Osteocyte (in vitro differentiated cells): ENCODE measurements at places on chromosomes 13 and 19. TPM values are rescaled to one million over a fixed set of nuclear protein-coding genes. Genes with fewer than 3 reads are reported as not detected.
A peak's percentile ranks its signal among the peaks of the same experiment; 100 is the strongest.

DNA sequence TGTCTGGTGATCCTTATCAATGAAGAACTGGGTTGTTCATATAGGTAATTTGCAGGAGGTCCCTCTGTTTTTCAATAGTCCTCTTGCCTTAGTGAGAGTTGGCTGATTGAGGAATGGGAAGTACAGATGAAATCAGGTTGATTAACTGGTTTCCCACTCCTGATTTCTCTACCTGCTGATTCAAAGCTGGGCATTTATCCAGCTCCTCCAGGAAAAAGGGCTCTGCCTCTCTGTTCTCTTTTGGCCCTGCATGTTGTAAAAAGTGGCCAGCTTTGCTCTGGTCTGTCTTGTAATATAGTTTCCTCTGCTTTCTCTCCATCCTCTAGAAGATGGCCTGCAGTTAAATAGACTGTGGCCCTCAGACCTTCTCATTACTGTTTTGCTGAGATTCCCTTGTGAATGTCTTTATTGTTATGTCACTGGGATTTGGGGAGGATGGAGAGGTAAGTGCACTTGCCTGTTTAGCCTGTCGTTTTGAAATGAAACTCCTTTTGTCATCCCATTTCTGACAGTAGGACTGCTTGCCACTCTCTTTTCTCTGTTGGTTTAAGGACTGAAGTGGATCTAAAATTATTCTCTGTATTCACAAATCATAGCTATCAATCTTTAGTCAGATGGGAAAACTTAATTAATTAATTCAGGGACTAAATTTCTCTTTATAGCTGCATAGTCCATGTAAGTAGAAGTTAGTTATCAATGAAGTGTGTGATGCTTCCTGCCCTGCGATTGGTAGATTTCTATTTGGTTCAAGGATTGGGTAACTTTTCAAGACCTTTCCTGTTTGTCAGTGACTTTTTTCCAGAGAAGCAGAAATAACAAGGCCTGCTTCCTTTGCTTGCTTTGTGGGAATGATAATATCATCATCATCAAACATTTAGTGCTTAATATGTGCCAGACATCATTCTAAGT lies 28.5 kb downstream of the GARRE1 start:
- H3K27me3 ChIP-seq = no peaks in the 10 kb centered on the region
- H3K4me3 ChIP-seq = no peak overlapping the region
- H3K4me1 ChIP-seq = peaks cover 15% of the 10 kb centered on the region
- DNase-seq = no peak

- no peak overlapping the region for H3K4me3 ChIP-seq
- no peak overlapping the region for H3K27ac ChIP-seq
- H3K4me1 ChIP-seq = no peaks in the 10 kb centered on the region
Measured at GRCh38 chr13:77429320-77430142, 102.6 kb upstream of the MYCBP2 start.

- peaks cover 2% of the 10 kb centered on the region for H3K4me1 ChIP-seq
- peaks cover 12% of the 10 kb centered on the region for H3K27me3 ChIP-seq
- H3K36me3 ChIP-seq = no peaks in the 10 kb centered on the region
Measured at GRCh38 chr19:5435642-5436017, 19.6 kb upstream of the ZNRF4 start.

DNA sequence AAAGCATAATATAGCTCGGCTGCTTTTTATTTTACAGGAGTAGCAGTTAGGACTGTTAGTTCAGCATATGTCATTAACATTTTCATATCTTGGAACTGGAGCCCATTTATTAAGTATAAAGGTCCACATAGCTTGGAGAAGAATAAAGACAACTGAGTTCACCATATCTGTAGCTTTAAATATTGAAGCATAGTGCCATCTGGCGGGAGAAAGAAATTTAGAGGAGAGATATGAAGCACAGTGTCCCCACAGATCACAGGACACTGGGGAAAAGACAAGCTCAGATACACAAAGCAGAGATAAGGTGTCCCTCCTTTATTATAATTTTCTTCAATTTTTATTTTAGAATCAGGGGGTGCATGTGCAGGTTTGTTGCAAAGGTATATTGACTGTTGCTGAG lies 104.7 kb upstream of the FREM2 start:
- H3K27me3 ChIP-seq = peaks cover 16% of the 10 kb centered on the region
- H3K4me1 ChIP-seq = no peaks in the 10 kb centered on the region
- H3K4me3 ChIP-seq = no peak overlapping the region
- H3K27ac ChIP-seq = no peak overlapping the region
- no peaks in the 10 kb centered on the region for H3K36me3 ChIP-seq

DNA sequence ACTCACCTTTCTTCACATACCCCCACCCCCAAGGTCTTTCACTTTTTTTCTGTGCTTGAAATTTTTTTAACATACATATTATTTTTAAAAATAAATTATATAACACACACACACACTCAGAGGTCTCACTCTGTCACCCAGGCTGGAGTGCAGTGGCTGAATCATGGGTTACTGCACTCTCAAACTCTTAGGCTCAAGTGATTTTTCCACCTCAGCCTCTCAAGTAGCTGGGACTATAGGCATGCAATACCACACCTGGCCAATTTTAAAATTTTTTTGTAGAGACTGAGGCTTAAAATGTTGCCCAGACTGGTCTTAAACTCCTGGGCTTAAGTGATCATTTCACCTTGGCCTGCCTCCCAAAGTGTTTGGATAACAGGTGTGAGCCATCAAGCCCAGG lies 32.9 kb upstream of the ZNF429 start:
- H3K4me3 ChIP-seq = no peak overlapping the region
- no peak overlapping the region for H3K27ac ChIP-seq

- H3K27ac ChIP-seq = no peak overlapping the region
- no peaks in the 10 kb centered on the region for H3K4me1 ChIP-seq
- no peaks in the 10 kb centered on the region for H3K36me3 ChIP-seq
Measured at GRCh38 chr13:107743100-107743499, 472.2 kb downstream of the LIG4 start.

- peaks cover 74% of the 10 kb centered on the region for H3K4me1 ChIP-seq
- DNase-seq = no peak
- H3K36me3 ChIP-seq = peaks cover 5% of the 10 kb centered on the region
- H3K27ac ChIP-seq = peak overlapping the region; percentile 75
- no peaks in the 10 kb centered on the region for H3K27me3 ChIP-seq
Measured at GRCh38 chr13:110521296-110521680, 40.2 kb downstream of the RAB20 start.

GRCh38 chr19:46787331-46788261 lies 798 bp downstream of the SLC1A5 start:
- H3K36me3 ChIP-seq = peaks cover 20% of the 10 kb centered on the region
- H3K27ac ChIP-seq = peak overlapping the region; percentile 99
- peak; percentile 87 for DNase-seq
- H3K4me1 ChIP-seq = peaks cover 45% of the 10 kb centered on the region

- no peaks in the 10 kb centered on the region for H3K36me3 ChIP-seq
- peaks cover 47% of the 10 kb centered on the region for H3K4me1 ChIP-seq
- no peak overlapping the region for H3K27ac ChIP-seq
- no peaks in the 10 kb centered on the region for H3K27me3 ChIP-seq
- H3K4me3 ChIP-seq = no peak overlapping the region
Measured at GRCh38 chr13:35720290-35720689, 243.8 kb upstream of the MAB21L1 start.

GRCh38 chr13:97212601-97213040 lies 9.5 kb upstream of the MBNL2 start:
- H3K27ac ChIP-seq = no peak overlapping the region
- no peaks in the 10 kb centered on the region for H3K27me3 ChIP-seq
- no peak overlapping the region for H3K4me3 ChIP-seq

DNA sequence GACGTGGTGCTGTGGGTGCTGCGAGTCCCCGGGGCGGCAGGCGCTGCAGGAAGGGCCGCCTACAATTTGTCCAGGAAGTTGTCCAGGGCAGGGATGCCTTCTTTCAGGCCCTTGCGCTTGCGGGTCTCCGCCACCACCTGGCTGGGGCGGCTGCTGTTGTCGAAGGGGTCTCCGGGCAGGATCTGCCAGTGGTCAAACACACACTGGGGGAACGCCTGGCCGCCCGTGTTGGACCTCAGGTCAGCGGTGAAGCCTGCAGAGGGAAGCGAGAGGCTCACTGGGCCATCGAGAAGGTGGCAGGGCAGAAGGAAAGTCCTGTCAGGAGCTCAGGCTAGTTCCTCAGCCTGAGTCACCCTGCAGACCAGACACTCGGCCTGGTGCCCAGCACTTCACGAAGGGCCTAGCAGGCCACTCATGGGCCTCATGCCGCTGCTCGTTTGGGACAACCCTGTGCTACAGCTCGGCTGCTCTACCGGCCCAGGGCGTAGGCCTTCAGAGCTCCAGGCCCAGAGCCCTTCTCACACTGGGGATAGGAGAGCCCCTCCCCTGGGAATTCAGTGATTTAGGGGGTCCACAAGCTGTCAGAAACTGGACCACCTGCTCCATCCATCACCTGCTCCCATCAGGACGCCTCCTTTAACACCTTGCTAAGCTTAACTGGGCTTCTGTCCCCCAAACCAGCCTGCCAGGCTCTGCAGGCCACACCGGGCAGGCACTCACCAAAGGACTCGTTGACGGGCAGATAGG lies 5.8 kb upstream of the DAPK3 start:
- peaks cover 2% of the 10 kb centered on the region for H3K4me1 ChIP-seq
- peaks cover 36% of the 10 kb centered on the region for H3K36me3 ChIP-seq
- H3K27ac ChIP-seq = no peak overlapping the region
- no peak overlapping the region for H3K4me3 ChIP-seq

DNA sequence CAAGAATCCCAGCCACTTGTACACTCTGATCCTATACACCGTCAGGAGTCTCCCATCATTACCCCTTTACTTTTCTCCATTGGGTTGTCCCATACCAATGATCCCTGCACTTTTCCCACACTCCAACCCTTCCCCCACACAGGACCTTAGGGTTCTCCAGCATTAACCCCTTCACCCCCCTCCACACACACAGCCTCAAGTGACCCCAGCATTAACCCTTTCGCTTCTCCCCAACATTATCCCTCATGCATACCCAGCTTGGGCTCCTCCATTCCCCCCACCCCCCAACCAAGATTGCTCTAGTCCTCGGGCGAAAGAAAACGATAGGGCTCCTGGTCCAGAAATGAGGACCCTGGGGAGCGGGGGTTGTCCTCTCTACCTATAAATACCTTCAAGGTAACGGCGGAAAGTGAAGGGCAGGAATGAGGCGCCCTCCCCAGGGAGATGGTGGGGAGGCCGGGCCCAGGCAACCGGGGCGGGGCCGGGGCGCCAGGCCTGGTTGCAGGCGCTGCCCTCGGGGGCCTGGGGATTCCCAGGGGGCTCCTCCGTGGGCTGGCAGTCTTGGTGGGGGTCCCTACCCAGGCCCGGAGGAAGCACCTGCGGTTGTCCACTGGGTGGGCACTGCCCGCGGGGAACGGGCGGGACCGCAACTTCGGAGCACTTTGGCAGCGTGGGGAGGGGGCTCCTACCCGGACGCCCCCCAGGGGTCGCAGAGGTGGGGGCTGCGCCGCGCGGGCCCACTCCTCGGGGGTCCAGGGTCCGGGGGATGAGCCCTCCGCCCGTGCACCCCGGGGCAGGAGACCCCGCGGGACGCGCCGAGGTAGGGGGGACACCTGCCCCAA lies 757 bp downstream of the WIZ start:
- H3K4me1 ChIP-seq = peaks cover 24% of the 10 kb centered on the region
- H3K27me3 ChIP-seq = no peaks in the 10 kb centered on the region
- peak; percentile 85 for DNase-seq
- H3K36me3 ChIP-seq = peaks cover 3% of the 10 kb centered on the region

DNA sequence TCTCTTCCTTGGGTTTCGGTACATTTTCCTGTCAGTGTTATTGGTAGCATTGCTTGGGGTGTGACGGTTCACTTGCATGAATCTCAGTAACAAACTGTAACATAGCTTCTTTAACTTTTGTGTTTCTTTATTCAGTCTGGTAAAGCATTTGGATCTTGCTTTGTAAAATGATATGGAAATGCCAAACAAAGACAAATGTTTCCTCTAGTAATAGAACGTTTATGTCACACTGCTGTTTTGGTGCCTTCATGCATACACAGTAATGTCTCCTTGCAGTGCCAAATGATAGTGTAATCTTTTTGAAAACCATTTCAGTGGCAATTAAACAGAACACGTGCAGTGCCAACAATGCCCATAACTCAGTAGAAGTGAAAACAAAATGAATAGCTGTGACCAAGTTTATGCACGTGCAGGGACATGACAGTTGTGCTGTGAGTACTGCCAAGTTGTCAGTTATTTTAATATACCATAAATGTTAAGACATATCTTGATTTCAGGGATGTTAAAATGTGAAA lies 110.8 kb downstream of the RXFP2 start:
- H3K4me1 ChIP-seq = peaks cover 9% of the 10 kb centered on the region
- no peak for DNase-seq
- peaks cover 52% of the 10 kb centered on the region for H3K27me3 ChIP-seq
- H3K36me3 ChIP-seq = no peaks in the 10 kb centered on the region

DNA sequence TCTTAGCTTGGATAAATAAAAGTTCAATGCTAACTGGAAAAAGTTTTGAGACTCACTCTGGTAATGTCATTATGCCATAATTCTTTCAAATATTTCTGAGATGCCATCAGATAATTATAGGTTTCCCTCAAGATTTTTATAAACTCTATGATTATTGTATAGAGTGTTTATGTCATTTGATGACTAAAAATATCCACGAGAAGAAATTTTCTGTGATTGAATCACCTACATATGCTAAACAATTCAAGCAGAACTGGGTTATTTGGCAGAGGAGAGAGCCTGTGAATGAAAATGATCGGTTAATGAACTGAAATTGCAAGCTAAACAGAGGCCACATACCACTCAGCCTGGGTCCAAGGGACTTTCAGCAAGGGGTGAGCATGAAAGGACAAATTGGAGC lies 92.6 kb upstream of the TSC22D1 start:
- H3K4me1 ChIP-seq = peaks cover 5% of the 10 kb centered on the region
- no peak overlapping the region for H3K4me3 ChIP-seq
- H3K36me3 ChIP-seq = no peaks in the 10 kb centered on the region
- no peak overlapping the region for H3K27ac ChIP-seq
- no peak for DNase-seq

DNA sequence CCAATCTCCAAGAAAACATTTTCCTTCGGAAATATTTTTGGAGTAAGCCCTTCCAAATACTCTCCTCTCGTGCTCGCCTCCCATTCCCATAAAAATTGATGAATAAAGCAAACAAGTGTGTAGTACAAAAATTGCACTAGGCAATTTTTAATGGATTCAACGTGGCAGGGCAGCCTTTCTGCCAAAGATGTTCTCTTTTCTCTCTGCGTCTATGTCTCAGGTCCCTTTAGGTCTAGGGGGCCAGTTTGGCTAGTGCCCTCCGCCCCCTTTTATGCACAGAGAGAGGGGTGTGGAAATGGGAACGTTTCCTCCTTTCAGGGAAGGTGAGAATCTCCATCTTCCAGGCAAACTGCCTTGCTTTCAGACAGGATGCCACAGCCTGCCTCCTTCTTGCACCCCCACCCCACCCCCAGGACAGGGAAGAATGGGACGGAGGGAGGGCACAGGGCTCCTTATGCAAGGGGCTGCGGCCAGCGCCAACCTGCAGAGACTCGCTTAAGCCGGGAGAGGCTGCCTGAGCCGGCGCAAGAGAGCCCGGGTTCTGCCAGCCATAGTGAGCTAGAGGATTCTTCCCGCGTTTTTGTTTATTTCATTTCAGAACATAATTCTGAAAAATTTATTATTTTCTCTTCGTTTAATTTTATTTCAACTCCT lies 2.7 kb upstream of the ZIC2 start:
- no peaks in the 10 kb centered on the region for H3K27me3 ChIP-seq
- peak overlapping the region; percentile 79 for H3K4me3 ChIP-seq
- H3K4me1 ChIP-seq = peaks cover 23% of the 10 kb centered on the region
- peaks cover 14% of the 10 kb centered on the region for H3K36me3 ChIP-seq
- peak; percentile 85 for DNase-seq

- no peaks in the 10 kb centered on the region for H3K36me3 ChIP-seq
- peaks cover 21% of the 10 kb centered on the region for H3K4me1 ChIP-seq
- no peak for DNase-seq
- peak overlapping the region; percentile 80 for H3K4me3 ChIP-seq
- peaks cover 34% of the 10 kb centered on the region for H3K27me3 ChIP-seq
Measured at GRCh38 chr13:87678372-87678752, 7.2 kb downstream of the SLITRK5 start.

The ELAVL1 gene
- 89.6 and 98.5 TPM in 2 replicates for total RNA-seq

The BORCS8 gene
- total RNA-seq = 23.7 and 24.4 TPM in 2 replicates

The ZNF320 gene
- 18.7 and 20.1 TPM in 2 replicates for total RNA-seq

The HSPB6 gene
- 0.37 and 0.64 TPM in 2 replicates for total RNA-seq

The LYPD3 gene
- total RNA-seq = 0.27 TPM in 1 of 2 replicates, not detected in the other

The KIR3DL3 gene
- not detected in 2 replicates for total RNA-seq
